IPS DF 19.7 (cell line): ENCODE measurements at places on chromosomes 13 and 19.

- DNase-seq: no peak
These were observed 19.2 kb downstream of the PDE4A start for GRCh38 chr19:10439588-10439987.

- DNase-seq: no peak
These were observed 5.5 kb upstream of the METTL21C start for GRCh38 chr13:102700088-102701031.

GRCh38 chr19:4016486-4016885 is 8.9 kb downstream of the PIAS4 start:
- no peak for DNase-seq

DNA sequence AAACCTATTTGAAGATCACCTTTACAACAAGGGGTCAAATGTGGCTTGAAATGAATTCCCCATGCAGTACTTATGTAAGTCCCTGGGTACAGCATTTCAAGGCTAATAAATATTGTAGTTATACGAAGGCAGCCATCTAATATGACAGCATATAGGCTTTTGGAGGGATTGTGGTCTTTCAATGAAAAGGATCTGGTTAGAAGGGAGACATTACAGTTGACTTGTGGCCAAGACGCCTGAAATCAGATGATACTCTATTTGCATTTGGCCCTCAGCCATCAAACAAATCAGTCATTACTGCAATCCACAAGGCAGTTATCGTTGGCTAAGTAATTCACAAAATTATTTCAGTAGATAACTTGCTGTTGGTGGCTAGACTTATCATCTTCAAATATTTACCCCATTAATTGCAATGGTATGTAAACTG is 242.7 kb downstream of the DCLK1 start:
- no peak for DNase-seq

DNA sequence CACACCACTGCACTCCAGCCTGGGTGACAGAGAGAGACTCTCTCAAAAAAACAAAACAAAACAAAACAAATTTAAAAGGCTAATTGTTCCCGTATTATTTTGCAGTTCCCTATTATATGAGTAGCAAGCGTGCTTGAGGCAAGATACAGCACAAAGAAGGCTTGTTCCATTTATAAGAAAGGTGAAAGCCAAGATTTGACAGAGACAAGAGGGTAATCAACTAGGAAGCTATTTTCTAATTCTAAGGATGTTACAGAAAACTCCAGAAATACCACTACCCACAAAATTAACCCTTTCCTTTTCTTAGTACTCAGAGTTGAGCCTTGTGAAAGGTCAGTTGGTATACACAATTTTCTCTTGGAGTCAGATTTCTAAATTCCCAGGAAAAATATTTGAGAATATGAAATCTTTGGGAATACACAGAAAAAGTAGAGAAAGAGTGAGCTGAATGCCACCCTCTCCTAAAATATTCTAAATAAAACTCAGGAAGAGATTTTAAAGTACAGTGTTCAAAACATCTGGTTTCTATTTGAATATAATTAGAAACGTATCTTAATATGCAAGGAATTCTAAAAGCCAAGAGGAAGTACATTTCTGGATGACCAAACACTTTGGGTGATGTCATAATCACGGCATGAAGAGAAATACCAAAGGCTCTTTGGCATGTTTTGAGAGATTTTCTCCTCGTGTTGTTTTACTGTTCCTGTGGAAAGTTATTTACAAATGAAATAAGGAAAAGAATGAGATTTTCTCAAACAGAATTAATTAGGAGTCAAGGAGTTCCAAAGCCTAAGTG is 63.0 kb upstream of the FLT1 start:
- DNase-seq: no peak
